Lower lobe of right lung (tissue), 2 donors: ENCODE measurements at places on chromosomes 1 and 21. TPM values are rescaled to one million over a fixed set of nuclear protein-coding genes. Genes with fewer than 3 reads are reported as not detected.

ADGRL2 gene
- 97.9 TPM for total RNA-seq

FCRL4 gene
- not detected for total RNA-seq

NRIP1 gene
- total RNA-seq = 60.0 TPM

ZNF692 gene
- 41.9 TPM for total RNA-seq

TEDDM1 gene
- not detected for total RNA-seq

GLIS1 gene
- not detected for total RNA-seq

PACC1 gene
- total RNA-seq = 9.8 TPM

RIPPLY3 gene
- total RNA-seq = 0.44 TPM

IL20 gene
- not detected for total RNA-seq

SPRR2E gene
- total RNA-seq = not detected

TNFRSF14 gene
- total RNA-seq = 152 TPM

BSND gene
- total RNA-seq = not detected

RGS5 gene
- 90.0 TPM for total RNA-seq

LMOD1 gene
- total RNA-seq = 24.2 TPM
